Right lobe of liver (tissue), 6 donors: ENCODE measurements at places on chromosomes 16 and 17. TPM values are rescaled to one million over a fixed set of nuclear protein-coding genes. Genes with fewer than 3 reads are reported as not detected.
A peak's percentile ranks its signal among the peaks of the same experiment; 100 is the strongest.

DNA sequence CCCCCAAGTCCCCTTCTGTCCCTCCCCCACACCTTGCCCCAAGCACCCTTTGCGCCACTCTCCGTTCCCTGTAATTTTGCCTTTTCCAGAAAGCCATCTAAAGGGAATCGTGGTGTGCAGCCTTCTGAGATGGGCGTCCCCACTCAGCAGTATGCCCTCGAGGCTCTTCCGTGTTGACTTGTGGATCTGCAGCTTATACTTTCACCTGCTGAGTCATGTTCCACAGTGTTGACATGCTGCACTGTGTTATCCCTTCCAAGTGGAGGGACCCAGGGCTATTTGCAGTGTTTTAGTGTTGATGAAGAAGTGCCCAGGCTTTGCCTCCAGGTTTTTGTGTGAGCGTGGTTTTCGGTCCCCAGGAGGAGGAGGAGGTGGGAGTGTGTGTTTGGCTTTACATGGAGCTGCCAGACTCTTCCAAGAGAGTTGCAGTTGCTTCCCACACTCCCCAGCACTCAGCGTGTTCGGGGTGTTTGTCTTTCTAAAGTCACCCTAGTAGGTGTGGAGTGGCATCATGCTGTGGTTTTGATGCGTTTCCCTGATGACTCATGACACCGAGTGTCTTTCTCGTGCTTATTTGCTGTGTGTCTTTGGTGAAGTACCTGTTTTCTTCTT is 32.1 kb upstream of the JPT2 start:
- no peak for DNase-seq

DNA sequence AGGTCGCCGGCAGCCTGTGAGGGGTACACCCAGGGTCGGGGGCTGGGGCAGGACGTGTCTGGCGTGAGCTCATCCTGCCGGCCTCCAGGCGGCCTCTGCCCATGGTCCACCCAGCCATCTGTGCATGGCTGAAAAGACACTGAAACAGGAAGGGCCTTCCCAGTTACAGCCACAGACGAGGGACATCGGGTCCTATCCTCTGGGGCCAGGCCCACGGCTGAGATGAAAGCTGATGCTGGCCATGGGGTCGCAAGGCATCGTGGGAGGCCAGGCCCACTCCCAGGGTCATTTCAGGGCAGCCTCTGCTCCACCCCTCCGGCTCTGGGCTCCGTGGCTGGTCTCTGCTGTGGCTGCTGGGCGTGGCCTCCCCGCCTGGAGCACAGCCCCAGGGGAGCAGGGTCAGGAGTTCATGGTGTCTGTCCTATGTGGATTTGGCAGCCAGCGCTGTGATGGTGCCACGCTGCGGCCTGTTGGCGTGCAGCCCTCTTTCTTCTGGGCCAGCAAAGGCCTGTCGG is 16.6 kb upstream of the ATP6V0C start:
- DNase-seq, result peak; percentile 86

DNA sequence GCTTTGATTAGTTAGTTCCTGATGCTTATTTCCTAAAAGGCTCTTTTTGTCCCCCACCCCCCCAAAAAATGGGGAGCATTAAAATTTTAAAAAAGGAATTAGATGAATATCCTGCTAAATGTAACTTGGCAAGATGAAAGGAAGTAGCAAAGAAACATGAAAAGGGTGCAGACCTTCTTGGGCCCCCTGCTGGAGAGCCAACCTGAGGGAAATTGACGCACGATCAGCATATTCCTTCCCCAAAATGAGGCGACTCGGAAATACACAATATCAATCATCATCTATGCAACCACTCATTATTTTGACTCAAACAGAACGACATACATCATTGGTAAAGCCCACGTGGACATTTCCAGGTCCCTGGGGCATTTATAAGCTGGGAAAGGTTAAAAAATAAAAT is 59.7 kb downstream of the GRIN2A start:
- DNase-seq, result no peak

DNA sequence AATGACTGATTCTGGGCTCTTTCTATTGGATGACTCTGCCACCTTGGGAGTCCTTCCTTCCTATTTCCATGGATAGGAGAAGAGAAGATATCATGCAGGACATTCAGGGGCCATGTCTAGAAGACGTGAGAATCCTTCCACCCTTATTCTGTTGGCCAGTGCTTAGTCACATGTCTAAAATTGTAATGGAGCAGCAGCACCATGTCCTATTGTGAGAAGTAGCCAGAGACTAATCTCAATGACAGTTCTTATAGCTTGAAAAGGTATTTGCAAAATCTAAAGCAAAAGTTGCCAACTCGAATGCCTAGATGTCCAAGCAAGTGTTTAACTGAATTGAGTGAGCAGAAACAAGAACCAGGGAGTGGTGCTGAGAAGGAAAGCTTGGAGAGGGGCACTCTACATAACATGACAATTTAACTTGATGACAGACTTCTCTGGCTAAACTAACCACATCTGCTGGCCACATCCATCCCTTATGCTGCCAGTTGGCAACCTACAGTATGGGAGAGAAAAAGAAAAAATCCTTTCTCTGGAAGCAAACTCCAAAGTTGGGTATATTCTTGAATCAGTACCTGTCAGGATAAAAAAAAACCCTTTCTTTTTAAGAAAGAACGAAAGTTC is 225.7 kb downstream of the CDH13 start:
- DNase-seq, result no peak

DNA sequence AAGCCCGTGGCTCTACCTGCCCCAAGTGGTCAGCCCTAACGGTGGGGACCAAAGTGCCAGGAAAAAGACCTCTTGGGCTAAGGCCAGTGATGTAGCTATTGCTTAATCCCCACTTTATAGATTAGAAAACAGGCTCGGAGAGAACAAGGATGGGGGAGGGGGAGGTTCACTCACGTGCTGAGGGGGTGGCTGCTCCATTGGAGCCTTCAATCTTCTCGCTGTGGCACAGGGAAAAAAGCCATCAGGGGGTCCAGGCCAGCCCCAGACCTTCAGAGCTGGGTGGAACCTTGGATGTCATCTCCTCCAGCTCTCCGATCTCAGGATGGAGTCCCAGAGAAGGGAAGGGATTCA is 45.9 kb downstream of the SRCIN1 start:
- no peak for DNase-seq

GRCh38 chr16:56591377-56592060 is 2.2 kb downstream of the MT3 start:
- no peak for DNase-seq

GRCh38 chr17:12665263-12666210 is at the start of gene MYOCD:
Gene MYOCD, plus strand, starts transcription at chr17:12665890. Its CDS starts 299 bp downstream, at chr17:12666189.
- DNase-seq, result no peak

- no peak for DNase-seq
Observed at GRCh38 chr17:33704856-33705255, 411.8 kb upstream of the ASIC2 start.

GRCh38 chr17:2241823-2242222 is 61.8 kb downstream of the SMG6 start:
- DNase-seq, result no peak

- no peak for DNase-seq
Observed at GRCh38 chr17:60604686-60605334, 4.8 kb downstream of the PPM1D start.

GRCh38 chr16:79883494-79883893 is 283.0 kb upstream of the MAF start:
- no peak for DNase-seq

MMP28 gene
- total RNA-seq, result 0.25 TPM

CBX8 gene
- 1.5 TPM for total RNA-seq

KCTD19 gene
- total RNA-seq, result not detected

C16orf86 gene
- total RNA-seq, result 1.4 TPM

SDR42E1 gene
- total RNA-seq, result 3.8 TPM

VMO1 gene
- total RNA-seq, result 6.8 TPM

NLK gene
- 10.6 TPM for total RNA-seq

CHST4 gene
- total RNA-seq, result 3.3 TPM

RASL10B gene
- total RNA-seq, result 2.4 TPM

CCL23 gene
- 1.6 TPM for total RNA-seq
